T47D (cell line): ENCODE measurements at places on chromosomes 3 and 15.

DNA sequence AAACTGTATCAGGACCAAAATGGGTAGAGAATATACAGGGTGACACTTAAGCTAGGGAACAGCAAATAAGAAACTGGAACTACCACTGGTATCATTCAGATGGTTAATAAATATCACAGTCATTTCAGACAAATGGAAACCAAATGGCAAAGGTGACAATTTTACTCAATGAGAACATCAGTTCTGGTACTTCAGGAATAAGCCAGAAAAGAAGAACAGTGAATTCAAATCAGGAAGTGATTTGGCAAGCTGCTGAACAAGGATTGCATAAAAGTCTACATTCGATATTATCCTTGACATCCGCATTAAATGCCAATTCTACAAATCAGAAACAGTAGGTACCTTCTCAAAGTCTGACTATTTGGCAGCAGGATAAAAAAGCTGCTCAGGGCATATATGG is 23.5 kb upstream of the STIMATE start:
- DNase-seq, result no peak

GRCh38 chr3:12948891-12949711 is 107.7 kb upstream of the RPL32 start:
- DNase-seq, result no peak

- DNase-seq, result no peak
These were observed 86.3 kb downstream of the PPM1L start for GRCh38 chr3:160842021-160843005.

DNA sequence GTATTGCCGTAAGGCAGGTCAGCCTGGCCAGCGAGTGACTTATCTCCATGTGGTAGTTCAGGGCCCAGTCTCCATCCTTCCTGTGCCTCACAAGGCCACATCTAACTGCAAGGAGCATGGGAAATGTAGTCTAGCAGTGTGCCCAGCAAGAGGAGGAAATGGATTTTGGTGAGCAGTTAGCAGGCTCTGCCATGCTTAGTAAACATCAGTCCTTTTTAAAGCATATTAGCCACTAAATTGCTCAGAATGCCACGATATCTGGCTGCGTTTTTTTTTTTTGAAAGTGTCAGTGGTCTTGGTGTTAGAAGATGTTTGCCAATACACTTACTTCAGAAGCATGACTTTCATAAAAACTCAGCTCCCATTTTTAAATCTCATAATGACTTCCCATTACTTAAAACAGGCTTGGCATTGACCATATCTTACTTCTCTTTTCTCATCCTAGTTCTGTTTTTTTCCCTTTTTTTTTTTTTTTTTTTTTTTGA is 470.2 kb upstream of the TPRG1 start:
- DNase-seq, result no peak
